Activated effector memory CD4-positive, alpha-beta T cell treated with Interleukin-2 at 50 U/mL for 16 hours (primary cell): ENCODE measurements at places on chromosomes 5 and 9.
A peak's percentile ranks its signal among the peaks of the same experiment; 100 is the strongest.

GRCh38 chr5:59079622-59080620 is 497.0 kb downstream of the RAB3C start:
- no peak for DNase-seq

DNA sequence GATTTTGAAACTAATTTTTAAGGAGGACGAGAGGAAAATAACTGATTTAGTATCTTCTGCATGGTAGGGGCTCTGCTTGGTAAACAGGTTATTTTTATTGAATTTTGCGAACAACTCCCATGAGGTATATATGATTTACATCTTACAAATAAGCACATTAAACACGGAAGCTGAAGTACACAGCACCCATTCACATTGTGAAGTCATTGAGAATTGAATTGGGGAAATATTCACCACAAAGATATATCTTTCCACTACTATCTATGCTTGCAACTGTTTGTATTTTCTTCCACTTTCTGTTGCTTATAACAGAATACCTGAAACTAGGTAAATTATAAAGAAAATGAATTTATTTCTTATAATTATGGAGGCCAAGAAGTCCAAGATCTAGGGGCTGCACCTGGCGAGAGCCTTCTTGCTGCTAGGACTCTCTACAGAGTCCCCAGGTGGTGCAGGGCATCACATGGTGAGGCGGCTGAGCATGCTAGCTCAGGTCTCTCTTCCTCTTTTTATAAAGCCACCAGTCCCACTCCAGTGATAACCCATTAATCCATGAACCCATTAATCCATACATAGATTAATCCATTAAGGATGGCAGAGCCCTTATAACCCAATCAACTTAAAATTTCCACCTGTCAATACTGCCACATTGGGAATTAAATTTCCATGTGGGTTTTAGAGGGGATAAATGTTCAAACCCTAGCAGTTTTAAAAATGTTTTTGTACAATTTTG is 79.0 kb upstream of the ZNF608 start:
- DNase-seq, result no peak

GRCh38 chr5:118407958-118408357 is 580.4 kb downstream of the DTWD2 start:
- no peak for DNase-seq

- no peak for DNase-seq
Measured at GRCh38 chr5:122091936-122092600, 14.0 kb upstream of the LOX start.

DNA sequence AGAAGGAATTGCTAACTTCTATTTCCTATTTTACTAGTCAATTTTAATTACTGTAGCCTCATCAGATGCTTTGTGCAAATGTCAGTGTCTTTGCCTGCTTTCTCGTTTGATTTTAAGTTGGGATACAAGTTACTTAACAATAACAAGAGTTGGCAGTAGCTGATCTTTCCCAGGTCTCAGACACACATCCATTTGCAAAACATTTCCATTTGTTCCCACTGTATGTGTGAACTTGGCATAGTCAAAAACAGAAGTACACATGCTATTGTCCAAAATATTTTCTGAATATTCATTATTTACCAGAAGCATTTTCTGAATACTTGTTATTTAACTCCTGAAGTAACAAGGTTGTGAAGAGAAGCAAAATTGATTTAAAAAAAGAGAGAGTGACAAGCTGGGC is 35.0 kb upstream of the NAA35 start:
- DNase-seq, result no peak

GRCh38 chr9:136187197-136187596 is 17.7 kb downstream of the LHX3 start:
- no peak for DNase-seq

DNA sequence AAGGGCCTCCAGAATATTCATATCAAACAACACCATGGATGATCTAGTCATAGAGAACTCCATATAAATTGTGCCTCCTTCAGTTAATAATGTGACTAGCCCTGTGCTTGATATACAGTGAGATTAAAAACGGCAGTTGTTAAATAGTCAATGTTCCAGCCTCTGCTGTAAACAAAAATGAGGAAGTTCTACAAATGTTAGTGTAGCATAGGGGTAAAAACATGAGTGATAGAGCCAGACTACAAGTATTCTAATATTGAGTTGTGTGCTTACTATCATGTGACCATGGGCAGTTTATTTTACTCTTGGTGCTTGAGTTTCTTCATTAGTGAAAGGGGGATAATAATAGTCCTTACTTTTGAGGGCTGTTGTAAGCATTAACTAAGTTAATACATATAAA is 43.3 kb upstream of the SLCO6A1 start:
- DNase-seq, result no peak

DNA sequence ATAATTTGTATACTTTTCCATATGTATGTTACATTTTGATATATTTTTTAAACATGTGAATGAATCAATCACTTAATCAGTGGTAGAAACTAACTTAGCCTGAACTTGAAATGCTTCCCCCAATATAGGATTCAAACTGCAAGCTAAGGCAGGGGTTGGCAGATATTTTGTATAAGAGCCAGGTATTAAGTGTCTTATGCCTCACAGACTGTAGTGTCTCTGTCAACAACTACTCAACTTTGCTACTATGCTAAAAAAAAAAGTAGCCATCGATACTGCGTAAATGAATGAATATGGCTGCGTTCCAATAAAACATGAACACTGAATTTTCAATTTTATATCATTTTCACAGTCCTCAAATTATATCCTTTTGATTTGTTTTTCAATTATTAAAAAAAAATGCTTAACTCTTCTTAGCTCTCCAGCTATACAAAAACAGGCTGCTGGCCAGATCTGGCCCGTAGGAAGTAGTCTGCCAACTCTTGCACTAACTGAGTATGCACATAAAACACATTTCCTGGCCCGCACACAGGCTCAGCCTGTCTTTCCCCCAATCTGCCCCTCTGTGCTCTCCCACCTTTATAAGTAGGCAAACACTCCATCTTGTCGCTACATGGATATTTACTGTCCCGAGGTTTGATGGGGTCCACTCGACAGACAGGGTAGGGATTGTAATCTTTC is 91.8 kb downstream of the SAXO1 start:
- no peak for DNase-seq

DNA sequence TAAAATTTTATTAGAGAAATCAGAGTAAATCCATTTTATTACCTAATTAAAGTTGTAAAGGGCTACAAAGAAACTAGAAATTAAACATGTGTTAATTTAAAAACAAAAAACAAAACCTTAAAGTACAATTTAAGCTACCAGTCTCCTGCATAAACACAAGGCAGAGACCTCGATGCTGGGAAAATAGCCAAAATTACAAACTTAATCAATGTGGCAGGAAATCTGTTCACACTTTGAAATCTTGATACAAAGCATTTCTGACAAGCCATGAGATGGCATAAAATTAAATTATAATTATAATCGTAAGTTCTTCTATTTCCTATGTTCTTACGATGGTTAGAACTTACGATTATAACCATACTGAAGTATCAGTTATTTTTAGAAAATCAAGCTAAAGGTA is 158.0 kb upstream of the FREM1 start:
- no peak for DNase-seq

GRCh38 chr5:73451224-73452130 is 2.9 kb upstream of the FOXD1 start:
- peak; percentile 52 for DNase-seq

DNA sequence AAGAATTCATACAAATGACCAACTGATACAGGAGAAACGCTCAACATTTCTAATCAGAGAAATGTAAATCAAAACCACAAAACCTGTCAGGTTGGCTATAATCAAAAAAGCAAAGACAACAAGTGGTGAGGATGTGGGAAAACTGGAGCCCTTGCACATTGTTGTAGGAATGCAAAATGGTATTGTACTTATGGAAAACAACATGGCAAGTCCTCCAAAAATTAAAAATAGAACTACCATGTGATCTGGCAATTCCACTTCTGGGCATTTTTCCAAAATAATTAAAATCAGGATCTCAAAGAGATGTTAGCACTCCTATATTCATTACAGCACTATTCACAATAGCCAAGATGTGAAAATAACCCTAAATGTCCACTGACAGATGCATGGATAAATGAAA is 76.1 kb downstream of the FNIP1 start:
- no peak for DNase-seq

GRCh38 chr9:81822967-81823366 is 105.3 kb upstream of the SPATA31D4 start:
- no peak for DNase-seq

- DNase-seq, result no peak
Measured at GRCh38 chr5:148511810-148512347, 128.1 kb downstream of the FBXO38 start.

- DNase-seq, result no peak
Measured at GRCh38 chr5:92147266-92147665, 764.1 kb upstream of the ARRDC3 start.

- DNase-seq, result no peak
Measured at GRCh38 chr9:132560616-132561202, 21.7 kb upstream of the BARHL1 start.

- DNase-seq, result no peak
Measured at GRCh38 chr9:89721176-89721700, 116.4 kb downstream of the GADD45G start.

DNA sequence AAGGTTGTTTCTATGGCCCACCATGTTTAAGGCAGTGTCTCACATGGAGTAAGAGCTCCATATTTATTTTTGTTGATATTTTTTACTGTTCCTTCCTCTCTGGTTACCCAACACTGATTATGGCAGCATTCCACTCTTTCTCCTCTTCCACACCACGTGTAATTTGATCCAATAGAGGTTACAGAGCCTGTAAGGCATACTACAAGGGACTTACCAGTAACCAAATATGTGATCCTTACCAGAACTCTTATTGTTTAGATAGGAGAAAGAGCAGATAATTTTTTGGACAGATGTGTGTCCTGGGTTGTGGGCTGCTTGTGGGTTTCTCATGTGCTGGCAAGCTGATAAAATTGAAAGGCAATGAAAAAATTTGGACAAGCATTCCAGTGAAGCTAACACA is 261.3 kb downstream of the TMEM167A start:
- DNase-seq, result no peak

- DNase-seq, result no peak
Measured at GRCh38 chr9:26437056-26437711, 455.4 kb downstream of the CAAP1 start.

DNA sequence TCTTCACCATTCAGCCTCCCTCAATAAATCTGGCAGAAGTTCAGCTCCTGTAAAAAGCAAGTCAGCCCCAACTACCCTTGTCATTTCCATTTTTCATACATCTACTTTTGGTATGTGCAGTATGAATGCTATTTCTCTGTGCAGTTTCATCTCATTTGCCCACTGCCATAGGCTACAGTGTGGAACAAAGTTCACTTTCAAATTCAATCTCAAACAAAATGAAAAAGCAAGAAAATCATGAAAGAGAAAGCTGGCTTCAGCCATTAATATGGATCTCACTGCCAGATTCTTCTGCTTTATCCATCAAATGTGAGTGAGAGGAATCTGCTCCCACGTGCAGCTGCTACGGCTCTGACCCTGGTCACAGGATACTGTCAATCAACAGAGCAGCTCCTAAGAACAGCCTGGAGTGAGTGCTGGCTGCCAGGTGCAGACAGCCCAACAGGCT is 494.2 kb downstream of the ZNF608 start:
- DNase-seq, result no peak

DNA sequence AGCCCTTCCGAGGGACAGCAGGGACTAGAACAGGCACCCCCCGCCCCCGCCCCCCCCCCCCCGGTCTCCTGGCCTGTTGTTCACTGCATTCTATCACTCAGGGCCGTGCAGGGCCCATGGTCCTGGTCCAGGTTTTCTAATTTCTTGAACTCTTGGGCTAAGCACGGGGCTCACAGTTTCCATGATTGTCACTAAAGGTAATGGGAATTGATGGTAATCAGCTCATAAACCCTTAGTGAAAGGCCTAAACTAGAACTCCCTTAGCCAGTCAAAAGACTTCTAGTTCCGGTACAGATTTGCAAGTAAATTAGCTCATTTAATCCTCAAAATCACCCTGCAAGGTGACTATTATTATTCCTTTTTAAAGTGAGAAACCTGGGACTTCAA is 14.7 kb upstream of the PWWP2A start:
- no peak for DNase-seq

DNA sequence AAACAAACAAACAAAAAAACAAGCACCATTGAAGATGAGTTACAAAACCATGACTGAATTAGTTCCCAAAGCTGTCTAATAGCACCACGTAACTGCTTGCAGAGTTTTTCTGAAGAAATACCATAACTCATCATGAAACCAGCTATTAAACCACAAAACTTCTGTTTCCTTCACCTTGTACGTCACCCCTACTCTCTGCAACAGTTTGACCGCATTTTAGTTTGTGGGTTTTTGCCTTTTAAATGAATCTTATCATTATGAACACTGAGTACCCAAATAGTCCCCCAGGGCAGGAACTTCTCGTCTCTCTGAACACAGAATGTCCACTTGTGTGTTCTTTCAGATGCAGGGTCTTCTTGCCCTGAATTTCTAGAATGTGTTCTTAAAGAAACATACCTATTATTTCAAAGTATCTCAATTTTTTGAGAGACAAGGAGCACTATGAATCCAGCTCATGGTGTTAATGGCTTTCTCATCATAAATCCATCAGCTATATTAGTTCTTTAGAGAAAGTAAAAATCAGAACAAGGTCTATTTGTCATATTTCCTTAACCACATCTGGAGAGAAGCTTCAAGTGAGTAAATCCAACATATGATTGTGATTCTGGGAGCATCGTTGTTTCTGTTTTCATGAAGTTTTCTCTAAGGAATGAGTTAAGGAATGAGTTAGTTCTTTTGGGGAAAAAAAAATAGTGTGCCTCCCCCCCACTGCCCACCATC is 210.6 kb downstream of the AUH start:
- no peak for DNase-seq

GRCh38 chr9:94867842-94868312 is 141.4 kb downstream of the AOPEP start:
- no peak for DNase-seq

GRCh38 chr9:34555936-34556525 is 33.2 kb upstream of the ENHO start:
- no peak for DNase-seq

GRCh38 chr5:36535378-36535777 is 71.0 kb upstream of the SLC1A3 start:
- no peak for DNase-seq

DNA sequence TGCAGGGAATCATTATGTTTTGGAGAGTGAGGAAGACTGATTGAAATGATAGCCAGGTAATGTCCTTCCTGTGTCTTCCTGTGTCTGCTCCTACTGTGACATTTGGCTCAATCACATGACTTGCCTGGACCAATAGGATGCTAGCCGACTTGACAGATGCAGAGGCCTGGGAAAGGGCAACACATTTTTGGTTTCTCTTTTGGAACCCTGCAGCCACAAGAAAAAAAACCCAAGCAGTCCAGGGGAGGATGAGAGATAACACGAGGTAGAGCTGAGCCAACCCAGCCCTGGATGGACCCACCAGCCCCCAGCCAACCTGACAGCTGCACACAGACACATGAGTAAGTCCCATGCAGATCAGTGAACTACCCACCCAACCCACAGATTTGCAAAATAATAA is 256.1 kb upstream of the SMARCA2 start:
- DNase-seq, result no peak

- DNase-seq, result no peak
Measured at GRCh38 chr9:133057553-133057952, 4.2 kb upstream of the CEL start.

- no peak for DNase-seq
Measured at GRCh38 chr5:169796731-169797130, 159.7 kb downstream of the DOCK2 start.

- no peak for DNase-seq
Measured at GRCh38 chr9:131992906-131993657, 86.6 kb downstream of the MED27 start.

- no peak for DNase-seq
Measured at GRCh38 chr5:579211-579610, 32.9 kb upstream of the CEP72 start.
